ENCODE measurements at places on chromosomes 1 and 21.

DNA sequence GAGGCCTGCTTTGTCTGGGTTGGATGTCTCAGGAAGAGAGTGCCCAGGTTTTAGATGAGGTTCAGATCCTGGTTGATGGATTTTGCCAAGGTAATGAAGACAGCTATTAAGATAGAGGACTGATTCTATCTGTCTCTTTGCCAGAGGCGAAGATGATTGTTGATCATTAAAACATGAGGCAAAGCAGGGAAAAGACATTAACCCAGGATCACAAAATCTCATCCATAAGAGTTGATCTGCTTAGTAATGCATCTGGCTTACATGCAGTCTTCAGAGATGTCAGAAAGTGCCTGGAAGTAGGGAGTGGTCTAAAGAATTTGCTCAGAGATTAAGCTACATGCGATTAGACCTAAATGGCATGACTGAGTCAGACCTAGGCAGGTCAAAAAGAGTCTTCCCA is 229.6 kb upstream of the PLD5 start:
- no peak for DNase-seq

DNA sequence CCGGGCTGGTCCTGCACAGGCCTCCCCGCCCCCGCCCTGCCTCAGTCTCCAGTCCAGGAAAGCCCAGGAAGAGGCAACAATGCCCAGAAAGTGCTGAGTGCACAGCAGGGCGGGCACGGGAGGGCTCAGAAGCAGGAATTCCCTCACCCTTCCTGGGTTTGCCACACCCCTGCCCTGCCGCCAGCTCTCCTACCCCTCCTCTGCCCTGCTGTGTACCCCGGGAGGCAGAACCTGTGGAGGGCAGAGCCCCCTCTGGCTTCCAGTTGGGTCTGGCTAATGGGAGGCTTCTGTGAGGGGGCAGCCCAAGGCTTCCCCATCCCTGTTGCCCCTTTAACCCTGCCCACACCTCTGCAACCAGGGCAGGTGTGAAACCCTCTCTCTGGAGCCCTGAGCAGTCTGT is 47.5 kb upstream of the CSF3R start:
- no peak for DNase-seq

GRCh38 chr1:224433041-224433691 is 1.4 kb downstream of the WDR26 start:
- DNase-seq = peak; percentile 25

GRCh38 chr1:36151845-36152203 is 2.5 kb upstream of the TRAPPC3 start:
- no peak for DNase-seq

- no peak for DNase-seq
These were observed 101.3 kb upstream of the SLC25A33 start for GRCh38 chr1:9437961-9438430.

DNA sequence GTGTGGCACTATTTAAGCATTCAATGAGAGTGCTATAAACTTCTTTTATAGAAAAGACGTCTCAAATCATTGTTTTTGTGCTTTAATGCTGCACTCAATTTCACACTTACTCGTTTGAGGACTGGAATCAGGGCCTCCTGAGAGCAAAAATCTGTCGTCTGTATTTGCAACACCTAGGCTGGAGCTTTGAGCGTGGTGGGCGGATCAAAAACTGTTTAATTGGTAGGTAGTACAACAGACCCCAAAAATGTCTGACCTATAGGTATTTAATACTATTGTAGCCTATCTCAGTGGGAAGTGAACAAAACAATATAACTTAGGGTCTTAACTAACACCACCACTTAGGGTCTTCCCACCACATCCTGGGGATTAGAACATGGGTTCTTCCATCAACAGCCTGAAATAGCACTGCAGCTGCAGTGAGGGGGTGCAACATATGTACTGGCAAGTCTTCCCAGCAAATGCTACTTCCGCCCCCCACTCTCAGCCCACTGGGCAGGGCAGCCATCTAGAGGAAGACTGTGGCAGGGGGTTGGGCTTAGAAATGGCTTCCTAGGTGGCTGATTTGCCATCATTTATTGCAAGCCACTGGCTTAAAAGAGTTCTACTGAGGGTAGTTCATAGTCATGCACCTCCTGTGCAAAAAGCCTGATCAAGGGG is 48.3 kb downstream of the CD46 start:
- DNase-seq = no peak

- no peak for DNase-seq
These were observed 401.7 kb upstream of the LYPLAL1 start for GRCh38 chr1:218771931-218772330.

DNA sequence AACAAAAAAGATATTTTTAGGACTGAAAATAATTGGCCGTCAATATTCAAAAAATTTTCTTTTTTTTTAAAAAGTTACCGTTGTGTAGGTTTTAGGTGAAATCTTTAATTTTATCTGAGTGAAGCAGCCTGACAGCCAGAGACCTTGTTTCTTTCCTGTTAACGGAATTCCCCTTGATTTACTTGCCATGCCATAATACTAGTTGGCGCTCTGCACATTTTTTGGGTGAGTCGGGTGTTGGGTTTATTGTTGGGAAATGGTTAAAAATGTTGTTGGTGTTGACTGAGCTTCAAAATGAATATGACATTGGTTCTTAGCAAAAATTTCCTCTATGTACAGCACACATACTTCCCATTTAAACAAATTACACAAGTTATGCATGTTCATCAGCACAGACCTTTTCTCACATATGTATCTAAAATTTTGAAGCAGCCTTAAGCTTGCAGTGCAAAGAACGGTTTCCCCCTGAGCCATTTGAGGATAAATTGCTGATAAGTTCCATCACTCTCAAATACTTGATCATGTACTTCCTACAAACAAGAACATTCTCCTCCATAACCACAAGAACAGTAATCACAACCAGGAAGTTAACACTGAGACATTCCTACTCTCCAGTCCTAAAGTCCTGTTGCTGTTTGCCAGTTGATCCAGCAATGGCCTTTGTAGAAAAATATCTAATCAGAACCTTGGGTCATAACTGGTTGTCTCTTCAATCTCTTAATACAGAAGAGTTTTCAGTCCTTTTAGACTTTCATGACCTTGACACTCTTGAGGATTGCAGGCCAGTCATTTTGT is 34.2 kb downstream of the CAMTA1 start:
- DNase-seq = no peak

DNA sequence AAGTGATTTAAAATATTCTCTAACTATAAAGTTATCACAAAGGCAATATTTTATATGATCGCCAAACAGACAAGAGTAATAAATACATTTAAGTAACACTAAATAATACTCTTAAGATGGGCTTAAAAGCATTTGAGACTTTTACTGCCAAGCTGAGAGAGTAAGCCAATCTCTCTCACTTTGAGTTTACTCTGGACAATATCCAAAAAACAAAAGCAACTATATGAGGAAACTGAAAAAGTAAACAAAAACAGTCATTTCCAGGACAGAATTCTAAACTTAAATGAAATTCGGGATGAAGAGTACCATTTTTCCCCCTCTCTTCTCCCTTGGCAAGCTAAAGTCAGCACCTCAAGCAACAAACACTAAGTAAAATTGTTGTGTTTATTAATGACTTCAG is 173.2 kb downstream of the COP1 start:
- DNase-seq = no peak

- no peak for DNase-seq
These were observed 207.1 kb upstream of the KCTD3 start for GRCh38 chr1:215360031-215360430.

- no peak for DNase-seq
These were observed 308.5 kb downstream of the MRPL39 start for GRCh38 chr21:25298512-25299491.

- no peak for DNase-seq
These were observed 51.7 kb downstream of the SH3GLB1 start for GRCh38 chr1:86756062-86756406.

GRCh38 chr1:29362764-29363163 is 126.4 kb downstream of the PTPRU start:
- DNase-seq = no peak

DNA sequence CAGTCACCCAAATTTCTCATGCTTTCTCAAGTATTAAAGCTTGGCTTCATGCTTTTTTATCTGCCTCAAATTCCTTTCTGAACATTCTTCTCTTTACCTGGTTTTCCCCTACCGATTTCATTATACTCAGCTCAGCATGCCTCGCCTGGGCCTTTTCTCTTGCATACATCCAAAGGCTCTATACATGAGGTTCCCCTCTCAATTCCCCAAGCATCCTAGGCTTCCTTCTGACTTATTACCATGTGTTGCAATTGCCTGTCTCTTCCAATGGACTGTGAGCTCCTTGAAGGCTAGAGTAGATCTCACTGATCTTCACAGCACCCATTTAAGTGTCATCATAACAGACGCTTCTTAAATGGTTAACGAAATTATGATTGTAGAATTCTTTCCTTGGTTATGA is 24.1 kb upstream of the CYP4A22 start:
- no peak for DNase-seq

GRCh38 chr1:78520216-78520615 is 29.4 kb downstream of the PTGFR start:
- DNase-seq = no peak

DNA sequence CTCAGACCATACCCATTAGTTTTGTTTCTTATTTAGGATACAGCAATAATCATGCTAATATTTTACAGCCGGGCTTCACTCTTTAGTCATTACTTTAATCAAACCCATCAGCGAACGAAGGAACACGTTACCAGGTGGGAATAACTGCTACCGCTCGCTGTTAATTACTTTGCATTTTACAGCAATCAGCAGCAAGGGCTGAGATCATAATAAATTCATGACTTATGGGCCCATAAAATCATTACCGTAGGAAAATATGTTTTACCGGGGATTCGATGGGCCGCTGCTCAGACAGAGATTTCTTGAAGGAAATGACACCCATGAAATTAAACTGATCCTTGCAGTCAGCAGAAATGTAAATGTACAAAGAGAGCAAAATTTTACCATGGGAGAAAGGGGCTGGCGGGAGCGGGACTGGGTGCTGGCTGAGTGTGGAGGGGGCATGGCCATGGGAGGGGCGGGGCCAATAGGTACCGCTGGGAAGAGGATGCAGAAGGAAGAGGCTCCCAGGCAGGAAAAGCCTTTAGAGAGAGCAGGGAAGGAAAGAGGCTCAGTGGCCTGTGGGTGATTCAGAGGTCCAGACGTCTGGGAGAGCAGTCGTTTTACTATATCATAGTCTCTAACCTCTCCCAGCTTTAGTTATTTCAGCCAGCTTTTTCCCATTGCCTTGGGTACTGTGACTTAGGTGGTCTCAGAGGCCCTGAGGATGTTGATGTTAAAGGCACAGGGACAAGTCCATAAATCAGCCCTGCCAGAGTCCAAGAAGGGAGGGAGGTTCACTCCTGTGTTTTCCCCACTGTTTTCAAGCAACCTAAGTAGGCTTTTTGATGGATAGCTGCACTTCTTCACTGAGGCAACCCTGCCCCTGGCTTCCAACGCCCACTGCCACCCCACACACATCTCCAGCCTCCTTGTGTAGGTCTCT is 258.9 kb downstream of the SEC16B start:
- DNase-seq = no peak

GRCh38 chr1:22500471-22500870 is 48.8 kb downstream of the ZBTB40 start:
- DNase-seq = peak; percentile 26

DNA sequence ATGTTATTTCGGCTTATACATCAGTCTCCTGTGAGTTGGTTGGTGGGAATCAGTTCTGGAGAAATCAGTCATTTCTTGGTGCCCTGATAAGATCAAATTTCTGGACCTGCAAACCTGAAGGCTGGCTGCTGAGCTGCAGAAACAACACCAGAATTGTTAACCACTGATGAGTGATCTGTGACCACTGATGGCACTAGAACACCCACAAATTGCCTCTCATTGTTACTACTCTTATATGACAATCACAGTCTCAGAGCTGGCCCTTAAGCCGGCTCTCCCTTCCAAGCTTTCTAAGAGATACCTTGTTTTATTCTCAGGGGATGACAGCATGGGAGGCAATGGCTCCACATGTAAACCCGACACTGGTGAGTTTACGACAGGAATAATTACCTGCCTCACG is 1.9 kb downstream of the C1orf162 start:
- DNase-seq = no peak

GRCh38 chr1:18336801-18337200 is 143.9 kb upstream of the KLHDC7A start:
- DNase-seq = peak; percentile 38

Measured in Caki2 (cell line).